ENCODE measurements at places on chromosomes 3 and 15.

DNA sequence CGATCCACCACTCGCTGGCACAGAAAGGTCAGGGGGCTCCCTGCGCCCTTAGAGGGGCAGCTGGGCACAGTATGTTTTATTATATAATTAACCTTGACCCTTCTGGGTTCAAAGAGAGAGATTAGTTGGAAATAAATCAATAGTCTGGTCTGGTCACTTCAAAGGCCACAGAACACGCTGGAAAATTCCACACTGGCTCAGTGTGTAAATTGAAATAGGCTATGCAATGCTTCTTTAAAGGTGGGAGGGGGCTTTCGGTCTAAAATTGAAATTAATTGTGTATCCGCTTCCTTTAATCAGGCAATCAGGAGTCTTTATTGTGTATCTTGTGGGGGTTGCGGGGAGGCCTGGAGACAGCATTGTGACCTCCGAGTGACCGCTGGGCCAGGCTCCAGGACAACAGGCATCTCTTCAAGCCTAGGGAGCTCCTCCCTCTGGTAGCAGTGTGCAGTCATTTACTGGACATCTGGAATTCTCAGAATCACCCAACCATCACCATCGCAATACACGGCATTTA, 8.0 kb downstream of the RNU5B-1 start:
- no peak for DNase-seq

- no peak for DNase-seq
These were observed 55.4 kb downstream of the PSMD6 start for GRCh38 chr3:63967675-63968611.

DNA sequence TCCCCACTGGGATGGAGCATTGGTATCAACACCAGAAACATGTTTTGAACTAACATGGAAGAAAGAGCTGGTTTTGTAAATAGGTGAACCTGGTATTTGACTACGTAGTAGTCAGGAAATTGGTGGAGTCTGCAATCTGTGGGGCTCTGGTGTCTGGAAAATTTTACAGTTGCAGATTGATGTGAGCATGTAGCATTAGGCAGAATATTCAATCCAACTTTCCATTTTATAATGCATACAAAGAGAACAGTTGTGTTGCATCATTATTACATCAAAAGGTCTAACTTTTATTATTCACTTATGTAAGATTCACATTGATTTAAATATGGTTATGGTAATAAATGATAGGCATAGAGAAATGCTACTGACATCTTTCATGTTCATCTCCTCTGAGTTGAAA, 340.0 kb downstream of the ZNF385D start:
- DNase-seq = no peak

DNA sequence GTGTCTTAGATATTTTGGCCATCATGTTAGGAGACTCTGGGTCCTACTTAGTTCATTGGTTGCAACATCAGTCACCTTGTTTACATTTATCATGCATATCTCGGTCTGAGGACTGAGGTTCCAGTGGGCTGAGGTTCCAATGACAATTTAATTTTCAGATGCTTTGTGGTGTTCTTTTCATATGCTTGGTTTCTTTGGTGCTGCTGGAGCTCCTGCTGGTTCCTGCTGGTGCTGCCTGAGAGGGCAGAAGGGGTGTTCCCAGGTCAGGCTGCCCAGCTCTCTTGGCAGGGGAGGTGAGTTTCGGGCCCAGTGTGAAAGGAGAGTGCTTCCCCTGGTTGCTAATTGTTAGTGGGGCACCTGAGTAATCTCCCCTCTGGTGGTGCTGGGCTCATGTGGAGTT, 6.9 kb upstream of the KLHL40 start:
- no peak for DNase-seq

DNA sequence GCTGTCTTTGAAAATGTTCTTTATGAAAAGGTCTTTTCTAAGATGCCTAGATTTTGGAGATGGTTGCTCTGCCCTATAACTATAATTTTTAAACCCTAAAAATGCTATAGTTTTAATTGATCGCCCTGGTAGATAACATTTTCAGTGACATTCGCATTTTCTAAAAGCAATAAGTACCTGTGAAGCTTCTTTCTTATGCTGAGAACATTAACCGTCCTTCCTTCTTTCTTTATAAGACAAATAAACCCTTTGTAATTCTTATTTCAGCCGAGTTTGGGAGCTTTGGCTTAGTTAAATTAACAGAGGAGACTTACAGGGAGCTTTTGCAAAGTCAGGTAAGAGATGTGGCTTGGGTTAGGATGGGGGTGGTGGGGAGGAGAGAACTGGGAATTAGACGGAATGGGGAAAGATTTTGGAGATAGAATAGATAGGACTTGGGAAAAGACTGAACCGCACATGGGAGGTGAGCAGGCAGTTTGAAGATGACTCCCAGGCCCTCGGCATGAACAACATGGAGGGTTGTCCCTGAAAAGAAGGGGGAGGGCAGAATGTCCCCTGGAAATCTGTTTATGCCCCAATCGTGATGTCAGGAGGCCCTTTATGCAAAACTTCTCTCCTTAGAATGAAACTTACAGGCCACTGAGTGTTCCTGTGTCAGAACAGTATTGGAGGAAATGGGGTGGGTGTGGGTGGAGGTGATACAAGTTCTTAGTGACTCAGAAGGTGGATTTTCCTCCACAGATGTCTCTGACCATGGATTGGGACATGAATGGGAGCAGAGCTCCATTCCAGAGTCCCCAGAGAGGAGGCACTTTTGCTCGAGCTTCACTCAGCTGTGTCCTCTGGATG, 76.2 kb upstream of the LARS2 start:
- no peak for DNase-seq

DNA sequence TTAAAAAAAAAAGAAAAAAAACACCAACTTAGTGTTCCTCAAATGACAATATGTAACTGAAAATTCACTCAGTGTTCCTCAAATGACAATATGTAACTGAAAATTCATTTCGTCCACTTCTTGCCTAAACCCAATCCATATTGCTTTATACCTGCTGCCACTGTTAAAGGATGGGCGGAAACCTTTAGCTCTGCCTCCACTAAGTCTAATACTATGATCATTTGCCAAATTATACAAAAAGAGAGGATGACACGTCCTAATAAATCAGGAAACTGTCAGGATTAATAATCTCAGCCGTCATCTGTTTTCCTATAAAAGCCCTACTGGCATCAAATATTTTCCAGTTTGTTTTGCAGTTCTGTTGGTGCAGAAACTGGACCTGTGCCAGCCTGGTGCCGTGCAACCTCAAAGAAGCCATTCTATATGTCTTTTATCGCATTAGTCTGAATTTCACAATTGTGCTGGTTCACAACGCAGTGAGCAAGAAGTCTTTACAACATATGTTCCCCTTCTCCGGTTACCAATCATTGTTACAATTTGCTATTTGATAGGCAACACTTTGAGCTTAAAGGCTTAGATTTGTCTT, 160.4 kb upstream of the KCNH8 start:
- DNase-seq = no peak

- DNase-seq = no peak
These were observed 44.6 kb upstream of the FILIP1L start for GRCh38 chr3:100158918-100159330.

DNA sequence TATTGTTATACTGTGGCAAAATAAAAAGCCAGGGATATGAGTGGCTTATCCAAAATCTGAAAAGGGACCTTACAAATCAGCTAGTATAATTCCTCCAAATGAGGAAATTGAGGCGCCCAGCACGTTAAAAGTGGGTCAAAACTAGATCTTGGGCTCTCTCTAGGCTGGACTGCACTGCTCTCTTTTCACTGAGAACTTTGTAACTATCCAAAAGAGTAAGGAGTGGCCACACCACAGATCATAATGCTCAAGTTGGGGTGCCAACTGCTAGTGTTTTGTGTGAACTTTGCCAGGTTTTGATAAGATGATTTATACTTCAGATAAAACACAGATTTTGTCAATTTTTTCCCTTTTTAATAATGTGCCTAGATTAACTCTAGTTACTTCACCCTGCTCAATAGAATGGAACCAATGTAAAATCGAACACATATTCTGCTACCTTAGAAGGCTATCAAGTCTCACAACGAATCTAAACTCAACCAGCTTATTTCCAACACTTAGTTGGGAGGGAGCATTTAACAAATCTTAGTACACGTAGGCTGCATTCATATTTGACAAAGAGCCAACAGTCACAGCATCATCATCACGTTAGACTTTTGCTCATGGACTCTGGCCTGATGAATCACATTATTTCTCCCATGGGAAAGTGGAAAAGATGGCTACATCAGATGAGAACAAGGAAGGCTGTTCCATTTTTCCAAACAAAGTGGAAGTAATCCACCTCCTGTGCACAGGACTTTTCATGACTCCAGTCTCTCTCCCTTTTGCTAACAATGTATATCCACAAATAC, 64.4 kb downstream of the ABI3BP start:
- DNase-seq = no peak

DNA sequence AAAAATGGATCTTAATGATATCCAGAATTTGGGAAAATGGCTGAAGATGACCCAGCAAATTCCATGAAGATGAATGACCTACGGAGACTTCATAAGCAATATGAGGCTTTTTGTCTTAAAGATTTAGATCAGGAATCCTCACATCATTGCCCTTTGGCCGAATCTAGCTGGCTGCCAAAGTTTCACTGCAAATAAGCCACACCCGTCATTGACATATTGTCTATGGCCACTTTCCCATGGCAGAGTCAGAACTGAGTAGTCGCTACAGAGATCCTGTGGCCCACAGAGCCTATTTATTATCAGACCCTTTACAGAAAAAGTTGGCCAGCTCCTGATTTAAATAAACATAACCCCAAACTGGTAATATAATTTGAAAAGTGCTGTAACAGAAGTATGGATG, 307.4 kb upstream of the RARB start:
- no peak for DNase-seq

- DNase-seq = no peak
These were observed 77.3 kb downstream of the WNT5A start for GRCh38 chr3:55409806-55410205.

- no peak for DNase-seq
These were observed 36.7 kb downstream of the PIK3CA start for GRCh38 chr3:179184826-179185225.

DNA sequence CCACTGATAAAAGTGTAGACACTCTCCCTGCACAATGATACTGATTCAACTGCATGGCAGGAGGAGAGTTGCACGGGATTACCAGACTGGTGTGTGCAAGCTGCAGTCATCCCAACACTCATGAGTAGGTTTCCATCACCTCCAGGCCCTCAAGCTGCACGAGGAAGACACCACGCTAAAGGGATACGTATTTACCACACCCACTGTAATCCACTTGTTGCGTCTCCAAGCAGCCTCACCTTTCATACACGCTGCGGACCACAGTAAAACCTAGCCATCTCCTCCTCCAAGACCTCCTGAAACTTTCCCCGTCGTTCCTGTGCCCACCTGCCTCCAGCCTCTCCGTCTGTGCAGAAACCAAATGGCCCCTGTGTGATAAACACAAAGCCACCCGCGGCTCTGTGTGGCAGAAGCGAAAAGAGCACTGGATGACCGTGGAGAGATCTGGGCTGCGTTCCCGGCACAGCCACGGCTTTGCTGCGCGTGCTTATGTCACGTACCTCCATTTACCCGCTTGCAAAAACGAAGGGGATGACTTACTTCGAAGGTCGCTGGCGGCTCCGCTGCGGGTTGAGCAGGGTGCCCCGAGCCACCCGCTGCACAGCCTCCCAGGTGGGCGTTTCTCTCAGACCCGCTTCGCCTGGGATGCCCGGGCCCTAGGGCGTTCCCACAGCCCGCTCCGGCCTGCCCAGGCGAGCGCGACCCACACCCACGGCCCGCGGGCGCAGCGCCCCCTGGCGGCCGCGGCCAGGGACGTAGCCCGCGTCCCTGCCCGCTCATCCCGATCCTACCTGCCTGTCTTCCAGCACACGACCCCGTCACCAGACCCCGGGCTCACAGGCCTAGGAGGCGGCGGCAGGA, 643 bp downstream of the ABCC5 start:
- DNase-seq = peak; percentile 65

DNA sequence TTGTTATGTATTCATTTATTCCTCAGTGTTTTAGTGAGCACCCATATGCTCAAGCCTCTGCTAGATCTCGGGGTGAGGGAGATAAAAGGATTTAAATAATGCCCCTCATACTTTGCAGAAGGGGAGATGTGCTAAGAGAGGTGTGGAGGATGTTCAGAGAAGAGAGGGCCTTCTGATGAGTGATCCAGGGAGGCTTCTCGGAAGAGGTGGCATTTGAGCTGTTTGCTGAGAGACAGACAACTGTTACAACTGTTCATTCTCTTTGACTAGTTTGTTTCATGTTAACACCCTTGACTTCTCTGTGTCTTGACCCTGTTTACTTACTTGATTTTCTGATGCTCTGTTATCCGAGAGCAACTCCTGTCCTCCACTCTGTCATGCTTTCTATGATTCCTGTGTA, 34.5 kb downstream of the MFSD1 start:
- no peak for DNase-seq

GRCh38 chr15:70088887-70089691, 8.6 kb downstream of the TLE3 start:
- no peak for DNase-seq

DNA sequence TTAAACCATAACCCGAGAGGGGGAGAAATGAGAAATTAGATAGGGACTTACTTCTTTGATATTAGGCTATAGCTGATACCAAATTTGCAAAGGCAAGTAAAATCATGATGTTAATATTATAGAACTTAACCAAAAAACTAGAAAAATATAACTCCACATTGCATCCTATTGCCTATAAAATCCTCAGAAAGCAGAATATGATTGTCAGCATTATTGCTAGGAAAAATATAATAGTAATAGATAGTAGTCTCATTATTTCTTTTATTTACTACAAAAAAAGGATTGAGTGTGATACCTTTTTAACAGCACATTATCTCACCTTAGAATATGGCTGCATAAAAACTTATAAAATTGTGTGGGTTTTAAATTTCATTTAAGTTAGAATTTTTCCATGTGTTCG, 206.5 kb upstream of the CDIN1 start:
- no peak for DNase-seq

GRCh38 chr3:189512039-189512438, 119.2 kb upstream of the TP63 start:
- no peak for DNase-seq

- no peak for DNase-seq
These were observed 33.5 kb downstream of the STARD9 start for GRCh38 chr15:42608752-42609488.

- no peak for DNase-seq
These were observed 61.2 kb upstream of the CTNNB1 start for GRCh38 chr3:41138146-41138545.

GRCh38 chr15:37137221-37137620, 36.9 kb upstream of the MEIS2 start:
- DNase-seq = no peak

DNA sequence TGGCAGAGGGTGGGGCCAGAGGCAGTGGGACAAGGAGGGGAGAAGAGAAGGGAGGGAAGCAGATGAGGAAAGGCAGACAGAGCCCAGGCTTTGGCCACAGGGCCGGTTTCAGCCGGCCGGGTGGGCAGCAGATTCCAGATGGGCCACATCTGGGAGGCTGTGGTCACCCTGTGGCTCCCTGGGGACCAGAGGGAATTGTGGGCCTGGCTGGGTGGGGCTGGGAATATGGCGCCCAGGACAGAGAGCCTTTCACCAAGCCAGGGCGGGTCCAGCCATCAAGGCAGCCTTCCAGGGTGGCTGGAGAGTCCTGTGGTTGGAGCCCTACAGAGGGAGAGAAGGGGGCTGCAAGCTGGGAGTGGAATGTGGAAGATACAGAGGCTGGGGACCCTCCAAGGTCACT, 18.9 kb downstream of the PTH1R start:
- no peak for DNase-seq
